ENCODE measurements at places on chromosomes 12 and 14.

- no peak for DNase-seq
These were observed 8.6 kb downstream of the PMEL start for GRCh38 chr12:55957106-55957859.

DNA sequence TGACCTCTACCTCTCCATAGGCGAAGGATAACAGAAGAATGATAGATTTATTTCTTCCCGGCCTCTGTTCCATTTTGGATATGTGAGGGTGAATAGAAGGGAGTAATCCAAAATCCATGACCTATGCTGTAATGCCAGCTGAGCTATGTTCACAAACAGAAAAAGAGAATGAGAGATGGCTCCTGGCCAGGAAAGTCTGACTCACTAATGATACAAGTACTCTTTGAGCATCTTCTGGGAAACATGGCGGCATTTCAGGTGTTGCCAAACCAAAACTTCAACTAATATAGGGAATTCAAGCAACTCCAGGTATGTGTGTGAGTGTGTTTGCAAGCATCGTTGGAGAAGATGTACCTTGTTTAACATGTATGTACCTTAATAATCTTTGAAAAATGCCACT lies 55.1 kb downstream of the MED13L start:
- DNase-seq: no peak

GRCh38 chr14:60632257-60632656 lies 17.0 kb downstream of the SIX1 start:
- no peak for DNase-seq

- DNase-seq: no peak
These were observed 47.8 kb downstream of the SLC25A21 start for GRCh38 chr14:37124614-37125013.

All from GDM1 (cell line).